ENCODE measurements at places on chromosomes 12 and 14. TPM values are rescaled to one million over a fixed set of nuclear protein-coding genes. Genes with fewer than 3 reads are reported as not detected.

Gene ATL1
- polyA plus RNA-seq = 8.4 TPM

GRCh38 chr12:88638966-88639760, 58.9 kb upstream of the KITLG start:
- no peak for DNase-seq

Gene SERPINA9
- not detected for polyA plus RNA-seq

Gene LRP1
- polyA plus RNA-seq = 64.5 TPM

Gene KLHL33
- polyA plus RNA-seq = 0.60 TPM

GRCh38 chr12:90682398-90682797, 272.6 kb downstream of the CCER1 start:
- DNase-seq = no peak

Gene C14orf132
- polyA plus RNA-seq = 30.2 TPM

- DNase-seq = no peak
Measured at GRCh38 chr14:61540931-61541330, 154.4 kb upstream of the HIF1A start.
